ENCODE measurements at places on chromosomes 16 and 17.

GRCh38 chr17:59753522-59754467, 46.3 kb downstream of the VMP1 start:
- DNase-seq = no peak
- no peaks in the 10 kb centered on the region for H3K27me3 ChIP-seq
- peak overlapping the region; percentile 68 for H3K4me3 ChIP-seq

- H3K4me3 ChIP-seq = no peak overlapping the region
- peaks cover 16% of the 10 kb centered on the region for H3K4me1 ChIP-seq
- peaks cover 8% of the 10 kb centered on the region for H3K36me3 ChIP-seq
- no peaks in the 10 kb centered on the region for H3K27me3 ChIP-seq
- H3K27ac ChIP-seq = no peak overlapping the region
These were observed 10.6 kb downstream of the SNTB2 start for GRCh38 chr16:69197573-69197972.

DNA sequence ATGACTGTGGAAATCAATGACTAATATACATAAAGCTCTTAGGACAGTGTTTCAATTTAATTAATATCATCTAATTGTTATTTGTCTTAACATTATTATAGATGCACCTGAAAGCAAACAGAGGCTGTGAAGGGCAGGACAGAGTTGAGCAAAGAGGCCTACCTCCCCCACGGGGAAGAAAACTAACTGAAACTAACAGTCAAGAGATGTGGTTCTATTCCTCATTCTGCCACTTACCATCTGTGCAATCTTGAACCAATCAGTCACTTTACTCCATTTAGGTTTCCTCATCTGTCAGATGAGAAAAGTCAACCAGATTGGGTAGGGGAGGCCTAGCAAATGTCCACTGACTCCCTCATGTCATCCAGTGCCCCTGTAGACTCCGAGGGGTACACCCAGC, 59.1 kb downstream of the C17orf67 start:
- no peaks in the 10 kb centered on the region for H3K27me3 ChIP-seq
- no peak for DNase-seq
- H3K27ac ChIP-seq = no peak overlapping the region
- H3K4me3 ChIP-seq = no peak overlapping the region
- no peaks in the 10 kb centered on the region for H3K36me3 ChIP-seq

DNA sequence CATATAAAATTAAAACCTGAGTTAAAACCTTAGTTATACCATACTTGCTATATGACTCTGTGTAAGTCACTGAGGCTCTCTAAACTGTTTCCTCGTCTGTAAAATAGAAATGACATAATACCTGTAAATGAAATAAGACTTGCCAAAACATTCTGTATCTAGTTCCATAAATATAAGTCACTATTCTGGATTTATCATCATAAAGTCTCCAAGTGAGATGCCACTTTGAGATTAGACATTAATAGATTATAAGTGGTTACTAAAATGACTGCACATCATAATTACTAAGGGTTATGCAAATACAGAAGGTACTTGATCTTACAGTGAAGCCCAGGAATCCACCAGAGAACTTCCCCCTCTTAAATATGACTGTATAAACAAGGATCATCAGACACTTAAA, 12.0 kb upstream of the BRIP1 start:
- H3K4me1 ChIP-seq = peaks cover 3% of the 10 kb centered on the region
- no peak overlapping the region for H3K27ac ChIP-seq
- no peak for DNase-seq
- no peak overlapping the region for H3K4me3 ChIP-seq
- no peaks in the 10 kb centered on the region for H3K27me3 ChIP-seq

DNA sequence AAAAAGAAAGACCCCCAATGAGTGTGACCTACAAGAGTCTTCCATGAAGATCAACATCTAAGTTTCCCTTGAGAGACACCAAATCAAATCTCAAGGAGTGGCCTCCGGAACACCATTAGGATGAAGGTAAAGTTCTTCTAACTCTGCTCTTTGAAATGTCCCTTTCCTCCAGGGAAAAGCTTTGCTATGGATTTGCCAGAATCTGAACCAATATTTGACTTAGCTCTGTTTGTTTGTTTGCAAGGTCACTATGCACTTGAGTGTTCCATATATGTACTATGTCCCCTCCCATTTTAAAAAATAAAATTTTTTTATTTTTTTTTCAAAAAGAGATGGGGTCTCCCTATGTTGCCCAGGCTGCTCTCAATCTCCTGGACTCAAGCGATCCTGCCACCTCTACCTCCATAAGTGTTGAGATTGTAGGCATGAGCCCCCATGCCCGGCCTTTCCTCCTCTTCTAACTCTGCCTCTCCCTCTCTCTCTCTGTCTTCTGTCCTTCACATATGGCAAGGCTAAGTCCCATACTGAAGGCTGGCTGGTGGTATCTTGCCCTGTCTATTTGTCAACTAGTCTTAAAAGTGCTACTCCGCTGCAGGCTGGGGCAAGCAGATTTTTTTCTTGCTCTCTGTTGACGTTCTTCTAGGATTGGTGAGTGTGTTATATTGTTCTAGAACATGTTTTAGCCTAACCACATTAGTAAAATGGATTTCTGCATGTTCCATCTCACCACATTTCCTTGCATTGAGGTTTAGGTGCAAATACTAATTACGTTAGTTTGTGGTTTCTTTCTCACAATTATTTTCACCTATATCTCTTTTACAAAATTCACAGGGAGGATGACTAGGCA, 276.7 kb upstream of the DYNLRB2 start:
- H3K27ac ChIP-seq = peak overlapping the region; percentile 24
- H3K4me1 ChIP-seq = peaks cover 11% of the 10 kb centered on the region
- no peak overlapping the region for H3K4me3 ChIP-seq
- peaks cover 5% of the 10 kb centered on the region for H3K27me3 ChIP-seq
- no peaks in the 10 kb centered on the region for H3K36me3 ChIP-seq

DNA sequence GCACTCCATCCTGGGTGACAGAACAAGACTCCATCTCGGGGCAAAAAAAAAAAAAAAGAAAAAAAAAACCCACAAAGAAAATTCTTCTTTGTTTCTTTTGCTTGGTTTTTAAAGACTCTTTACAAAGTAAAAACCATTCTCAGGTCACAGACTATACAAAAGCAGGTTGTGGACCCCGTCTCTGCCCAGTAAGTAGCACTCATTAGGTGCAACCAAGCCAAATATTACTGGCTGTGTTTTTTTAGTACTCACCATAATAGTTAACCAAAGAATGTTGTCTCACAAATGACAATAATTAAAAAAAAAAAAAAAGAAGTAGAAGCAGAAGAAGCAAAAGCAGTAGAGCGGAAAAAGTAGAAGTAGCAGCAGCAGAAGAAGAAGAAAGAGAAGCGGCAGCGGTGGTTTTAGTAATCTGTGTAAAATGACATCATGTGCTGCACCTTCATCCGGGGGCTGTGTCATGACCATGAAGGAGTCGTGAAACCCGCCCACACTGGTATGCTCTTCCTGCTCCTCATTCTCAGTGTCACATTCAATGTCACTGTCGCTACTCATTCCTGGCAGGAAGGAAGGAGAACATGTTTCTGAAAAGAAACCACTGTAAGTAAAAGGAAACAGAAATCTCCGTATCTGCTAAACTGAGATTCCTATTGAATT, 105.4 kb downstream of the TRIM37 start:
- peak; percentile 74 for DNase-seq
- H3K4me1 ChIP-seq = peaks cover 20% of the 10 kb centered on the region
- peaks cover 50% of the 10 kb centered on the region for H3K36me3 ChIP-seq
- peak overlapping the region; percentile 74 for H3K4me3 ChIP-seq

GRCh38 chr17:41406205-41406604, 8.8 kb upstream of the KRT31 start:
- H3K36me3 ChIP-seq = no peaks in the 10 kb centered on the region
- H3K4me1 ChIP-seq = peaks cover 24% of the 10 kb centered on the region
- H3K27me3 ChIP-seq = no peaks in the 10 kb centered on the region
- H3K27ac ChIP-seq = no peak overlapping the region
- no peak for DNase-seq
- no peak overlapping the region for H3K4me3 ChIP-seq

GRCh38 chr16:468068-468821, 42.8 kb downstream of the RAB11FIP3 start:
- no peaks in the 10 kb centered on the region for H3K4me1 ChIP-seq
- H3K36me3 ChIP-seq = no peaks in the 10 kb centered on the region
- no peak for DNase-seq
- H3K27me3 ChIP-seq = no peaks in the 10 kb centered on the region

GRCh38 chr17:7562208-7562605, 488 bp downstream of the SENP3 start:
- H3K27ac ChIP-seq = peak overlapping the region; percentile 87
- DNase-seq = no peak
- H3K4me3 ChIP-seq = peak overlapping the region; percentile 92
- H3K27me3 ChIP-seq = no peaks in the 10 kb centered on the region
- peaks cover 30% of the 10 kb centered on the region for H3K4me1 ChIP-seq

GRCh38 chr17:64507413-64507782, 621 bp downstream of the CEP95 start:
- peak overlapping the region; percentile 100 for H3K27ac ChIP-seq
- H3K4me3 ChIP-seq = peak overlapping the region; percentile 98
- H3K4me1 ChIP-seq = peaks cover 42% of the 10 kb centered on the region
- no peaks in the 10 kb centered on the region for H3K27me3 ChIP-seq

DNA sequence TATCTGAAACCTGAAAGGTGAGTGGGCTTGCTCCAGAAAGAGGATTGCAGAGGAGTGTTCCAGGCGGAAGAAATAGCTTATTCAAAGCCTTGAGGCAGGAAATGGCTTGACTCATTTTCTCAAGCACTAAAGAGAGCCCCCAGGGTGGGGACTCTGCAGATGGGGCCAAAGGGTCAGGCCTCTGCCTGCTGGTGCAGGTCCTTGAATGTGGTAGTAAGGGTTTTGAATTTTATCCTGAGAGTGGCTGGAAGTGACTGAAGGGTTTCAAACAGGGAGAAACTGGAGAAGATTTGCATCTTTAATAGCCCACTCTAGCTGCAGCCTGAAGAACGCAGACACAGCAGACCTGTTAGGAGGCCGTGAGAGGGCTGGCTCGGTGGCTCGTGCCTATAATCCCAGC, 144.4 kb downstream of the CCT6B start:
- H3K4me3 ChIP-seq = no peak overlapping the region
- H3K4me1 ChIP-seq = peaks cover 5% of the 10 kb centered on the region
- no peak overlapping the region for H3K27ac ChIP-seq
- H3K27me3 ChIP-seq = peaks cover 2% of the 10 kb centered on the region
- H3K36me3 ChIP-seq = no peaks in the 10 kb centered on the region

DNA sequence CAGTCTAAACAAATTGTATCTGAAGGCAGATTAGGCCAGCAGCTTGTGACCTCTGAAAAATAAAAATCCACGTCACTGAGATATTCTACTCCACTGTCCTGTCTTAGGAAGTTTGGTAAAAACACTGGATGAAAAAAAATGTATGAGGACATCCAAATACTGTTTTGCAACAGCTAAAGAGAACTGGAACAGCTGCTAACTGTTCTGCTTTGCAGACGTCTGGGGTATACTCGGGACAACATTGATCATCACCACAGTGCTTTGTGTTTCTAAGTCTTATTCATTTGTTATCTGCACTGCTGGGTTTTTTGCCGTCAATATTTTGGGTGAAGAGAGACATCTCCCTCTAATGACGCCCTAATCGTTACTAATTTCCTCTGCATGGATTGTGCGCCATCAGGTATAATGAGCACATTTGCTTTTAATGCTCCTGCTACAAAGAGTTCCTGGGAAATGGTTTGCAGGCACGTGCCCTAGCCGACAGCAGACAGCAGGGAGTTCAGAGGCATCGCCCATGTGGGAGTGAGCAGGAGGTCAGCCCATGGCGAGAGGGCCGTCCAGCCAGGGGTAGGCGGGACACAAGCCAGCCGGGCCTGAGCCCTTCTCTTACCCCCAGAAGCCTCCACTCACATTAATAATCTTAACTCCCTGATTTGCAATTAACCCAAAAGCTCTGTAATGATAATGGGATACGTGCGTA, 87.0 kb downstream of the CBLN1 start:
- no peak overlapping the region for H3K4me3 ChIP-seq
- no peak for DNase-seq
- H3K36me3 ChIP-seq = no peaks in the 10 kb centered on the region
- H3K27me3 ChIP-seq = no peaks in the 10 kb centered on the region
- H3K27ac ChIP-seq = no peak overlapping the region
- H3K4me1 ChIP-seq = no peaks in the 10 kb centered on the region

DNA sequence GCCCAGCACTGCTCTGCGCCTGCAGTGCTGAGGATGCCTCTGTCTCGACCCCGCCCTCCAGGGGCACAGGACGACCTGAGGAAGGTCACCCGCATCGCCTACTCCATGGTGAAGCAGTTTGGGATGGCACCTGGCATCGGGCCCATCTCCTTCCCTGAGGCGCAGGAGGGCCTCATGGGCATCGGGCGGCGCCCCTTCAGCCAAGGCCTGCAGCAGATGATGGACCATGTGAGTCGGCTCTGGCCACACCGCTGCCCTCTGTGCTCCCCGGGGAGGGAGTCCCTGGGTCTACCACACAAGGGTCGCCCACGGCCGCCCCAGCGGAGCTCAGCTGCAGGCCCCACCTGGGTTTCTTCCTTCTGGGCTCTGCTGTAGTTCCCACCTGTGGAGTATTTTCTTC, 6.7 kb upstream of the RPL13 start:
- H3K36me3 ChIP-seq = peaks cover 51% of the 10 kb centered on the region
- no peak overlapping the region for H3K4me3 ChIP-seq
- H3K27ac ChIP-seq = no peak overlapping the region
- no peaks in the 10 kb centered on the region for H3K27me3 ChIP-seq
- no peak for DNase-seq
- H3K4me1 ChIP-seq = peaks cover 13% of the 10 kb centered on the region

GRCh38 chr17:10271106-10271562, 72.7 kb upstream of the GAS7 start:
- no peaks in the 10 kb centered on the region for H3K4me1 ChIP-seq
- no peaks in the 10 kb centered on the region for H3K27me3 ChIP-seq
- H3K27ac ChIP-seq = no peak overlapping the region
- DNase-seq = no peak
- H3K36me3 ChIP-seq = no peaks in the 10 kb centered on the region

DNA sequence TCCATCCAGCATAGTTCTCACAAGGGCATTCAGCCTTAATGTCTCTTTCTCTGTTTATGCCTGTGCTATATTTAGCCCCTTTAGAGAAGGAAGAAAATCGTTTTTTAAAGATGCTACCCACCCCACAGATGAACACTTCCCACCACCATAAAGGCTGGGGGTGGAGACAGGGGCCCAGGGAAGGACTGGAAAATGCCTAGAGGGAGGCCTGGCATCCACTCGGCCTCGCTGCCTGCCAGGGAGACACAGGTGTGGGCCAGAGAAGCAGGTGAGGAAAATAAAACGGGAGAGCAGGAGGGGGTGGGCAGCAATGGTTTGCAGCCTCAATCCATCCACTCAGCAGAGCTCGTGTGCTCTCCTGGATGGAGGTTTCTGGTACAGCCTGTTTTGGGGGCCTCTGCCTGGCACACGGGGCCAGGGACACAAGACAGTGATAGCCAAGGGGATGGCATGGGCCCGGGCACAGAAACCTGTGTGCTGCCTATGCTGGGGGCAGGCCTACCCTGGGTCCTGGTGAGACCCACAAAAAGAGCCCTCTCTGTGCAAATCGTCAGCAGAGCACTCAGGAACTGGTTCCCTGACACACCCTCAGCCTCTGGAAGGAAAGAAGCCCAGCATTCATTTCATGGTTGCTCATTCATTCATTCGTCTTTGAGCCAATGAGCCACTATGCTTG, 121.4 kb downstream of the C16orf78 start:
- H3K36me3 ChIP-seq = no peaks in the 10 kb centered on the region
- no peak overlapping the region for H3K27ac ChIP-seq
- H3K4me1 ChIP-seq = no peaks in the 10 kb centered on the region
- H3K27me3 ChIP-seq = no peaks in the 10 kb centered on the region
